Jurkat, Clone E6-1 (cell line): ENCODE measurements at places on chromosomes 16 and 17.
A peak's percentile ranks its signal among the peaks of the same experiment; 100 is the strongest.

- peak; percentile 56 for DNase-seq
Observed at GRCh38 chr17:32486111-32486700, 587 bp upstream of the CDK5R1 start.

GRCh38 chr17:8888704-8889302 lies 21.3 kb upstream of the PIK3R6 start:
- DNase-seq: no peak

DNA sequence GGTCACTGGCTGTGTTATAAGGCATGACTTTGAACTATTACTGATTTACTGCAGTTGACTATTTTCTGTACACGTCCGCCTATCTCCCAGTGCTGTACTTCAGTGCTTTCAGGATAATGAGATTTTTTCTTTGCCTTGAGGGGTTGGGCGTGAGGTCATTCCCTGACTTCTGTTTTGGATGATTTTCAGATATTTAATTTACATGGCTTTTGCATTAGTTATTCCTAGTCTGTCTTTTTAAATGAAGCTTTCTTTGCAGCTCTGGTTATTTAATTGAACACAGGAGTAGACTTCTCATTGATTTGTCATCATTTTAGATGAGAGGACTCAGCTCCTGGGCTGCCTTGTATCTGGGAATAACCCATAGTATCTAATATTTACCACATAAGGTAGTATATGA lies 23.7 kb downstream of the WIPF2 start:
- DNase-seq: no peak

DNA sequence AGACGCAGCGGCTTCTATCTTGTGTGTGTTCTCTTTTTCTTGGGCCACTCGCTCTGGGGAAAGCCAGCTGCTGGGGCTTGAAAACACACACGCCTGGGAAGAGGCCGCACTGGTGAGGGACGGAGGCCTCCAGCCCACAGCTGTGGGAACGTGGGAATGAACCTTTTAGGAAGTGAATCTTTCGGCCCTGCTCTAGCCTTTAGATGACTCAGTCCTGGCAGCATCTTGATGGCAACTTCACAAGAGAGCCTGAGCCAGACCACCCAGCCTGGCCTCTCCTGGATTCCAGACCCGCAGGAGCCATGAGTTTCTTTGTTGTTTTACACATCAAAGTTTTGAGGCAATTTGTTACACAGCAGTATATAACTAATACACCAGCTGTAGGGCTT lies 2.2 kb upstream of the PDPK1 start:
- DNase-seq: no peak

DNA sequence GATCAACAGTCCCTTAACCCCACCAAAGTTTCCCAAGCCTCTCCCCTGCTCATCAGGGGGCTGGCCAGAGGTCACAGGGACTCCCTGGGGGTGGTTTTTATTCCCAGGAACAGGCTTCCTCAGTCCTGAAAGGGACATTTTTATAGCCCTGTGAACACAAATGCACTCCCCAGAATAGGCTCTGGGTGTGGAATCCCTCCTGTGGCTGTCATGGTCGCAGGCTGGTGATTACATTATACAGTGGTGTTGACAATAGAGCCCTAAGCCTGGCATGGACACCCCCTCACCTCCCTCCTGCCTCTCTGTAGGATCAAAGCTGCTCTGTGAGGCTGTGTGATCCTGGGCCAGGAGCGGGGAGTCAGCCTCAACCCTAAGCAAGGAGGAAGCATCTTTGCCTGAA lies 1.4 kb upstream of the CA4 start:
- no peak for DNase-seq

DNA sequence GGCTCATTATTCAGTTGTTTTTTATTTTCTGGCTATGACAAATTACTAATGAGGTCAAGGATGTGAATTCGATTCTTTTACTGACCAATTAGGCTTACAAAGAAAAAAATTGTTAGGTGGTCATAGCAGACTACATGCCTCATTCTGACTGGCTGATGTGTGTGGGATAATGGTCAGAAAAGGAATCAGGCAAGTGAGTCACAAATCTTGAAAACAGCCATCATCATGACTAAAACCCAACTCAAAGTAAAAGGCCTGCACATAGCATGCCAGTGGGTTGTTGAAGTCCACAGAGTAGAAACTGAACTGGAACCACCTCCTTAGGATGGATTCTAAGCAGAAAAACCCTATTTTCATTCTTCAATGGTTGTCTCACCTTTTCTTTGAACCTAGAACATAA lies 8.6 kb downstream of the RPGRIP1L start:
- no peak for DNase-seq

DNA sequence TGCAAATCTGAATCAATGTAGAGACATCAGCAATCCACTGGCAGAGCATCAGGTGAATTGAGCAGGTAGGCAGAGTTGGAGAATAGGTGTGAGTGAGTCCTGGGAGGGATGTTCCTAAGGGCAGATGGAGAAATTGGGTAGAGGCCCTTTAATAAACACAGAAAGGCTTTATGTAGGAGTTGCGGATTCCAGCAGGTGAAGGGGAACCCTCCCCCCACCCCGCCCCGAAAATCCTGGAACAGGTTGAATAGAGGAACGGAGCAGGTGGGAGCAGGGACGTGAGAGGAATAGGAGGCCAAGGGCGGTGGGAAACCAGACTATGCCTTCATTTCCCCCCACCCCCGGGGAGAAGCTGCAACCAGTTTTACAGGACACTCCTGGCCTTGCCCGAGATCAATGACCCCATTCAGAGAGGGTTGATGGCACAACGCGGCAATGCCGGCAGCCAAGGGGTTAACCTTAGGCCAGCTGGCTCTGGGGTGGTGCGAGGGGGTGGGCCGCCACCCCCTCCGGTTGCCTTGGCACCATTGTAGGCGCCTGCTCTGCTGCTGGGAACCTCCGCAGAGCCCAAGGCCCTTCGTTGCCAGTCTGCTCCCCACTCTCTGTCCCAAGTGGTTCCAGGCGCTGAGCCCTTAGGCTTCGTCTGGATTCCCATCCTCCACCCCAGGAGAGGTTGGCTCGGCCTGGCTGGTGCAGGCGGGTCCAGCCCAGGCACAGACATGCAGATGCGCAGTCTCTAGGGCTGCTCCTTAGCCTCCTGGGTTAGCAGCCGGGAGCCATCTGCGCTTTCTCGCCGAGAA lies 814 bp upstream of the RUNDC3A start:
- no peak for DNase-seq

GRCh38 chr16:84597528-84597896 lies 20.4 kb downstream of the COTL1 start:
- no peak for DNase-seq

GRCh38 chr16:560701-561412 lies 663 bp downstream of the PRR35 start:
- DNase-seq: no peak

- no peak for DNase-seq
Observed at GRCh38 chr16:56985288-56985961, 3.9 kb upstream of the NLRC5 start.

GRCh38 chr16:3957344-3957980 lies 76.9 kb upstream of the CREBBP start:
- no peak for DNase-seq

- peak; percentile 77 for DNase-seq
Observed at GRCh38 chr17:80760511-80760911, 215.9 kb downstream of the RPTOR start.
